ENCODE measurements at places on chromosomes 6 and 20.

- DNase-seq, result no peak
Measured at GRCh38 chr6:38637756-38638155, 2.0 kb downstream of the BTBD9 start.

GRCh38 chr20:44207126-44207723 lies 3.3 kb downstream of the OSER1 start:
- no peak for DNase-seq

- DNase-seq, result no peak
Measured at GRCh38 chr6:42756722-42757121, 10.8 kb upstream of the TBCC start.

DNA sequence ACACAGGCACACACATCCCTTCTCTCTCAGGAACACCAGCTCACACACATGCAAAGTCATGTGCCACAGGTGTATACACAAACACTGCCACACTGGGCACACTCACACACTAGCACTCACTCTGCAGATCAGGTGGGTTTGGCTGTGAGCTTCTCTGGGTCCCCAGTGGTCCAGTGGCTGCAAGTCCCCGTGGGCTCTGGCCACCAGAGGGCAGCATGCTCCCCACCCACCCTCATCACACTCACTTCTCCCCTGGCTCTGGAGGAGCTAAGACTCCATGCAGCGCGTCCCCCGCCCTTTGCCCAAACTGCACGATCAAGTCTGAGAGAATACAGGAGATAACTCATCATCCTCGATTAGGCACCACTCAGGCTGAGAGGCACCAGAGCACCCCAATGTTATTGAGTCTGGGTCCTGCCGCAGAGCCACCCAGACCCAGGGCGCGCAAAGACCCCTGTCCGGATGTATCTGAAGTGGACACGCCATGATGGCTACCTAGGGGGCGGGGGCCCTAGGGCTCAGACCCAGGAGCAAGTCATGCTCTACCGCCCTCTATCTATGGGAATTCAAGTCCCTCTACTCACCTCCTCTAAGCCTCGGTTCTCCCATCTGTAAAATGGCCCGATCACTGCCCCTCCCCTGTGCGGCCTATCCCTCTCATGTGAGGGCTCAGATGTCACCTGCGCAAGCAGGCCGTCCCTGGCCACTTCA lies 90.5 kb downstream of the GRM4 start:
- DNase-seq, result peak; percentile 70

DNA sequence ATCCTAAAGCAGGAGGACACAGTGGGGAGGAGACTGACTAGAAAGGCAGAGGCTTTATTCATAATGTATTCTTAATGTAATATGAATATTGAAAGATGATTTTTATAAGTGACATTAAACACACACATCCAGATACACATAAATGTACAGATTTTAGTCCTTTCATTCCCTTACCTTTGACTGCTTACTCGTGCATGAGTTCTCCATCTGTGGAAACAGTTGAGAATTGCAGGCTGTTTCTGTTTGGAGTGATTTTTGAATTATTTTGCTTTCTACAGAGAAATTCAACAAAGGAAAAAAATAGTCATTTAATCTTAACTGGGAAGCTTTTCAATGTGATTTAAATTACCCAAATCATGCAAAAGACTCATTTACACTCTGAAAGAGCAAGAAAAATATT lies 136.5 kb downstream of the RIMS1 start:
- no peak for DNase-seq

DNA sequence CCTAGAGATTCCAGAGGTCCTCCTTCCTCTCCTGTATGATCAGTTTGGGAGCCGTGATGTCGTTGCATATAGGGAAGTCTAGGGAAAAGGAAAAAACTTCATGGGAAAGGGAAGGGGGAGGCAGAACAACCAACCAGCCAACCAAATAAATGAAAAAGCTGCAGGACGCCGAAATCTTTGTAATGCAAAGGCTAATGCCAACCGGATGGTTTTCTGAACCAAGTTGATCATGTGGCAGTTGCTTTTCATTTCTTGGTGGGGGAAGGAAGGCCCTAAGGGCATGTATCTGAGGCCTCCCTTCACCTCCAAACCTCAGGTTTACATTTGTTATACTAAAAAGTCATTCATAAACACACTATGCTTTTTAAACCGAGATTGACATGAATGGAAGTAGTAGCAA lies 167.2 kb downstream of the ARID1B start:
- peak; percentile 80 for DNase-seq

DNA sequence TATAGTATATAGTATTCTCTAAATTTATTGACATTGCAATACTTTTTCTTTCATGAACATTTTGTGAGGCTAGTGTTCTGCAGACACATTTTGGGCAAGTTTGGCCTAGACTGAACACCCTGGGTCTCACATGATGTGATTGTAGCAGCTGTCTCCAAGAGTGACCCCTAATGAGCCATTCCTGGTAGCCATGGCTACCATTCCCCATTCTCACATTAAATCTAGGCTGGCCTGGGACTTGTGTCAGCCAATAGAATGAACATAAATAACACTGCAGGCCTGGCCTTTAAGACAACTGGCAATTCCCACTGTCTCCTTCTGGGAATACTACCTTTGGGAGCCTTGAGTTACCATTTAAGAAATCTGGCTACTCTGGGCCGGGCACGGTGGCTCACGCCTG lies 38.0 kb upstream of the TASP1 start:
- no peak for DNase-seq
